ENCODE measurements at places on chromosomes 7 and 10. TPM values are rescaled to one million over a fixed set of nuclear protein-coding genes. Genes with fewer than 3 reads are reported as not detected.
A peak's percentile ranks its signal among the peaks of the same experiment; 100 is the strongest.

The SEPHS1 gene
- 142 TPM for polyA plus RNA-seq

The TRIL gene
- 155 TPM for polyA plus RNA-seq

The KLF14 gene
- 0.69 TPM for polyA plus RNA-seq

The AZGP1 gene
- 62.9 TPM for polyA plus RNA-seq

The KCNIP2 gene
- 4.1 TPM for polyA plus RNA-seq

The ZPBP gene
- polyA plus RNA-seq: 0.50 TPM

DNA sequence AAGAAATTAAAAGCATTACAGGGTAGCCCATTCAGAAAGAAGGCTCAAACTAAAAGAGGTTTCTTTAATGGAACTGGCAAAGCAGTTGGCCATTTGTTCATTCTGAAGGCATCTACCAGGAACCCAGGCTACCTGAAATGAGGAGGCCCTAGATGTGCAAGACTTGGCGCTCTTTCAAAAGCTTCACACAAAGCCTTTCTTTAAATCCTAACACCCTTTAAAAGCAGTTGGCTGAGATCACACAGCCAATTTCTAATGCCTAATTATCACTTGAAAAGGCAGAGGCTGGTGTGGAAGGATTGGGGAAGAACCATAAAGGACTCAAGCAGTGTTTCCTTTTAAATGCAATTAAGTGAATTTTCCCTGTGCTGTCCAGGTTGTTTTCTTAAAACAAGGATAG, 23.2 kb downstream of the PPP1R17 start:
- DNase-seq: no peak

GRCh38 chr10:22252224-22252800, 34.5 kb upstream of the EBLN1 start:
- peak; percentile 30 for DNase-seq

- DNase-seq: no peak
These were observed 692.5 kb upstream of the ZWINT start for GRCh38 chr10:57053530-57053929.

- DNase-seq: no peak
These were observed 67.8 kb downstream of the TAF3 start for GRCh38 chr10:7886056-7886455.

GRCh38 chr10:69515699-69516259, 57.4 kb downstream of the NEUROG3 start:
- no peak for DNase-seq

- no peak for DNase-seq
These were observed 171.7 kb downstream of the FAM107B start for GRCh38 chr10:14602807-14603533.

GRCh38 chr10:127978481-127978880, 71.6 kb downstream of the PTPRE start:
- DNase-seq: no peak

DNA sequence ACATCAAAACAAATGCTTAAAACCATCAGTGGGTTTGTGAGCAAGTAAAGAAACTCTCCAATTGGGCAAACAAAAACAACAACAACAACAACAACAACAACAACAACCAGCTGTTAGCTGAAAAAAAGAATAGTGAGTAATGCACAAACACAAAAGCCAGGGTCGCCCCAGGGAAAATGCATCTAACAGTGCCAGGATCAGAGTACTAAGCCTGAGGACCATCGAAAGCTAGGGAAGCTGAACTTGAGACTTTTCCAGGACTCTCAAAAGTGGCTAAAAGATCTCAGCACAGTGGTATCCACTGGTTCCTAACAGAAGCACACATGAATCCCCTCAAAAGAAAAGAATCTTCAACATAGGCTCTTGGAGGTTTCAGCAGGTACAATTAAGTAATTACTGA, 83.3 kb downstream of the CPXM2 start:
- no peak for DNase-seq
